CD4-positive, alpha-beta T cell treated with Interleukin-2 at 100 ng/mL for 4 hours (primary cell): ENCODE measurements at places on chromosomes 13 and 19.

GRCh38 chr13:35791184-35791851 lies 314.8 kb upstream of the MAB21L1 start:
- no peak for DNase-seq

DNA sequence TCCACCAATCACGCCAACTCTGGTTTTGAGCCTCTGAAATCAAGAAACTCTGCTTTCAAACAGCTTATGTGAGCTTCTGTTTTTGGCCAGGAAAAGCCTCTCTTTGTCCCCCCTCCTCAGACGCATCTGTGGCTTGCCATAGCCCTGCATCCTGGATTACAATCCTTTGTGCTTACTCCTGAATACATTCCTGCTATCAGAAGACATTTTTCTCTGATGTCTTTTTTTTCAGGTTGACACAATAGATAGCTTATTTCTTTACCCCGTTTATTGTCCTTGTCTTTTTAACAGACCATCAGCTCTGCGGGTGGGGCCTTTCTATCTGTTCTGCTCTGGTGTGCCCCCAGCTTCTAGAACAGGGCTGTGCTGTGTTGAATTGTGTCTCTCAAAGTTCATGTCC lies 11.0 kb downstream of the PNMA8B start:
- no peak for DNase-seq

DNA sequence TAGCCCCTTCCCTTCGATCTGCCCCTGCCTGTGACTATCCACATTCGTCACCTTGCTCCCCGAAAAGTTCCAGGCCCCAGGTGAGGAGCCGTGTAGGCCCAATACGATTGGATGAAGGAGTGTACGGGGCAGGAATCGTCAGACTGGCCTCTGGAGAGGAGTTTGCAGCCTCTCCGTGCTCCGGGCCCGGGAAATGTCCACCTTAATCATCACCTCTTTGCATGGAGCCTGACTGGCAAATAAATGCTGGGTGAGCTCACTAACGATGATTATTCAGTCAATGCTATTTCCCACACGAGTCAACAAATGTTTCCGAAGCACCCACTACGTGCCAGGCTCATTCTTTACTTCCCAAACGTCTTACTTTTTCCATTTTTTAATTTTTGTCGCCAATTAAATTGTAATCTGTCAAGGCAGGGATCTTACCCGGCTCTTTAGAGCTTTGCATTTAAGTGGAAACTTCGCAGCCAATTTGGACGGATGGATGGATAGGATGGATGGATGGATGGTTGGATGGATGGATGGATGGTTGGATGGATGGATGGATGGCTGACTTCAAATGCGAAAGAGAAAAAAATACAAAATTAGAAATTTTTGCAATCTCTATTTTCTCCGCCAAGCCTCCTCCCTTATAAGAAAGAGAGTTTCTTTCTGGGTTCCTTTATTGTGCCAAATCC lies 45.8 kb downstream of the TGDS start:
- no peak for DNase-seq

DNA sequence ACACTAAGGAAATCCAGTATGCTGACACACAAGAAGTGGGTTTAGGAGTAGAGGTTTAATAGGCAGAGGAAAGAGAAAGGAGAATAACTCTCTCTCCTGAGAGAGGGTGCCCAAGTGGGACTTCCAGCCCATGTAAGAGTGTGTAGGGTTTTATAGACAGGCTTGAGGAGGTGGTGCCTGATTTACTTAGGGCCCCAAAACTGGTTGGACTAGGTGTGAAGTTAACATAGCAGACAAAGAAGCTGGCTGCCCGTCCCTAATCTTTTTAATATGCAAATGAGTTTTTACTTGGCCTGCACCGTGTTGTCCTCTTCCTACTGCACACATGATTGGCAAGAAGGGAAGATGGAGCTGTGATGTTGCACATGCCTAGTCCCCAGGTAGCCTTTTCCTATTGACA lies 752.5 kb upstream of the SLITRK5 start:
- no peak for DNase-seq

DNA sequence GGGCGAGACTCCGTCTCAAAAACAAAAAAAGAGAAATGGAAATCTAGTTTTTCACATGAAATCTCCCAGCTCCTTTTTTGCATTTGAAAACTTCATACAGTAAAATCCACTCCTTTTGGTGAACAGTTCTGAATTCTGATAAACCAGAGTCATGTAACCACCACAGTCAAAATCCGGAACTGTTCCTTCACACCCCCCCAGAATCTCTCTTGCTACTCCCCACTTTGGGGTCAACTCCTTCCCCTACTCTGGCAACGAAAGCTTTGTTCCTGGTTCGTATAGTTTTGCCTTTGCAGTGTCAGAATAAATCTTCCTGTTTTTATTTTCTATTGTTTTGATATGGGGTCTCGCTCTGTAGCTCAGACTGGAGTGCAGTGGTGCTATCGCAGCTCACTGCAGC lies 23.7 kb downstream of the RCN3 start:
- no peak for DNase-seq
